ENCODE measurements at places on chromosomes 5 and 9.
A peak's percentile ranks its signal among the peaks of the same experiment; 100 is the strongest.

DNA sequence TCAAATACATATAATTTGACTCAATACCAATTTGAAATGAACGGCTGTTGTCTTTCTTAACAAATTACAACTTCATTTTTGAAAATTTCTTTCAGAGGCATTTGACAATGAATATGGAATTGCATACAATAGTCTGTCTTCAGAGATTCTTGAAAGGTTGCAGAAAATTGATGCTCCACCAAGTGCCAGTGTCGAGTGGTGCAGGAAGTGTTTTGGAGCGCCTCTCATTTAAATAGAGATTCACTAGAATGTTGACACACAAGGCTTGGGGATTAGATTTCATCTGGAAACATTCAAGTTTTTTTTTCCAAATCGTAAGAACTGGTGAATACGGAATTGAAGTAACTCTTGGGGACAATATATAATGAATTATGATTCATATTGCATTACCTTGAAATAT, 8.1 kb downstream of the RPS6 start:
- DNase-seq = no peak

- no peak for DNase-seq
Observed at GRCh38 chr5:76805821-76806505, 12.9 kb upstream of the F2RL1 start.

GRCh38 chr5:17828681-17829080, 194.4 kb downstream of the TAF11L14 start:
- DNase-seq = no peak

DNA sequence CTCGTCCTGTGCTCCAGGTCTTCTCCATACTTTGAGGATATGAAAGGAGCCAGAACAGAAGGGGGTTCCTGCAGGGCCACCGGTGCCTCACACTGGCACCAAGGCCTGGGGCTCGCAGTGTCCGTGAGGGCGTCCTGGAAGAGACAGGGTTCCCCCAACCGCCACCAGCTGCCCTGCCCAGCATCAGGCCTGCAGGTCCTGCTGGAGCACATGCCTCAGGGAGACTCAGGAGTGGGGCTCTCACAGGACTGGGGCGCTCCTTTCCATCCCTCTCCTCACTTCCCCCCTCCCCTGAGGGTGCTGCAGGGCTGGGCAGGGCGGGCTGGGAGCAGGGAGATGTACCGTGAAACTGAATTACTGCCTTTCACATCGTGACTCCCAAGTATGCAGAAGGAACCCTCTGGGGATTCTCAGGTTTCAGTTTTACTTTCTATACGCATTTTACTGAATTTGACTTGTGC, 31.7 kb downstream of the CEP72 start:
- DNase-seq = no peak

GRCh38 chr9:14314929-14315874, 1.3 kb upstream of the NFIB start:
- peak; percentile 96 for DNase-seq

DNA sequence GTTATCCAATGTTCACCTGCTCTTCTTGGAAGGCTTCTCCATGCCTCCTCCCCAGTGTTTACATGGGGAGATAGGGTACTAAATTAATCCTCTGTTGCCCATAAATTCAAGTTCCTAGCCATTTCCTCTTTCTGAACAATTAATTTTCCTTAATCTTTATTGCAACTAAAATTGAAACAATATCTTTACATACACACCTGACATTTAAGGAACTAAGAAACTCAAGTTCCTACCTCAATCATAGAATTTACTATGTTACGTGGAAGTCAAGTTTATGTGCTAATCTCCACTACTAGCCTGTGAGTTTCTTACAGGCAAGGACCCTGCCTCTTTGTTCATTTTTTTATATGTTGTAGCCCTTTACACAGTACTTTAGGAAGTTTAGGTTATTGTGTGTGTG, 10.1 kb upstream of the ADRB2 start:
- no peak for DNase-seq

DNA sequence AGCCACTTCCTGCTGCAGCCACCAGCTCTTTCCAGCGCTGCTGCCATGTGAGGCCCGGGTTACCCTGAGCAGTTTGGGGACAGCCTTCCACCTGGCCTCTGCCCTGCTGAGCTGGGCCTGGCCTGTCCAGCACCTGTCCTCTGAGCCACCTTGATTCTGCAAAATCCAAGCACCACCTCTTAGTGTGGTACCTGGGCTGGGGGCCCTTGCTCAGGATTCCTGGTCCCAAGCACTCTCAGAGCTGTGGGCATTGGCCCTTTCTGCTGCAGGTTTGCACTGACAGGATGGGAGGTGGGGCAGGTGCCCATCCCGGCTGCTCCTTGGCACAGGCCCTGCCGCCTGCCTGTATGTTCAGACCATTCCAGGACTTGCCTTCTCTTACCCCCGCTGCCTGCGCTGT, 309.2 kb upstream of the IRX4 start:
- no peak for DNase-seq

GRCh38 chr5:83337453-83338035, 134.0 kb upstream of the VCAN start:
- DNase-seq = no peak

GRCh38 chr5:56262279-56262678, 29.1 kb upstream of the ANKRD55 start:
- DNase-seq = no peak

DNA sequence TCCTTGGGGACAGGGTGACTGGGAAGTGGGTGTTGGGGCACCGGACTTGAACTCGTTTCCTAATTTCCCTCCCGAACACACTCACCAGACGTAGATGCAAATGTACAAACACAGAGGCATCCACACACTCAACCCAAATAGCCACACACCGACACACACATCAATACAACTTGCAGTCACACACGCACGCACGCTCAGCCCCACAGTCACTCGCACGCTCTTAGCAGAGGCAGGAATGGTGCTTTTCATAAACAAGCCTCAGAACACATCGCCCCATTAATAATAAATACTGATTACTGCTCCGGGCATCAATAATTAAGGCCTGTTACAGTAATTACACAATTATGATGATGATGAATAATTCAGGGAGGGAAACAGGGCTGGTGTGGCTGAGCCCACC, 5.7 kb downstream of the BARHL1 start:
- DNase-seq = no peak

GRCh38 chr5:93117751-93118531, 463.1 kb downstream of the NR2F1-AS1 start:
- DNase-seq = no peak

- no peak for DNase-seq
Observed at GRCh38 chr9:76374783-76375559, 19.3 kb downstream of the RFK start.

DNA sequence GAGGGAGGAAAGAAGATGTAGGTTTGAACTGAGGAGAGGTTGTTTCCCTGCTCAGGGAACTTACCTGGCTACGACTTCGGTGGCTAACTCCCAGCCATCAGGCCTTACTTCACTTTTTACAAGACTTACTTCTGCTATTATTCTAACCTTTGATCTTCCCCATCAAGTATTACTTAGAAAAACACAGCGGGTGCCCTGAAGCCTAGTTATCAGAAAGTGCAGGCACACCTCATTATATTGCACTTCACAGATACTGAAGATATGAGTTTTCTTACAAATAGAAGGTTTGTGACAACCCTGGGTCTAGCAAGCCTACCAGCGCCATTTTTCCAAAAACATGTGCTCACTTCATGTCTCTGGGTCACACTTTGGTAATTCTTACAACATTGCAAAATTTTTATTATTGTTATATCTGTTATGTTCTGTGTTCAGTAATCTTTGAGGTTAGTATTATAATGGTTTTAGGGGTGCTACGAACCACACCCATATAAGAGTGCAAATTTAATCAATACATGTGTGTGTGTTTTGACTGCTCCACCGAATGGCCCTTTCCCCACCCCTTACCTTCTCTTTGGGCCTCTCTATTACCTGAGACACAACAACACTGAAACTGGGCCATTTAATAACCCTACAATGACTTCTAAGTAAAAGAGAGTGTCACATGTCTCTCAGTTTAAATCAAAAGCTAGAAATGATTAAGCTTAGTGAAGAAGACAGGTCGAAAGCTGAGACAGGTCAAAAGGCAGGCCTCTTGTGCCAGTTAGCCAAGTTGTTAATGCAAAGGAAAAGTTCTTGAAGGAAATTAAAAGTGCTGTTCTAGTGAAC, 2102.7 kb upstream of the WWC1 start:
- DNase-seq = no peak

DNA sequence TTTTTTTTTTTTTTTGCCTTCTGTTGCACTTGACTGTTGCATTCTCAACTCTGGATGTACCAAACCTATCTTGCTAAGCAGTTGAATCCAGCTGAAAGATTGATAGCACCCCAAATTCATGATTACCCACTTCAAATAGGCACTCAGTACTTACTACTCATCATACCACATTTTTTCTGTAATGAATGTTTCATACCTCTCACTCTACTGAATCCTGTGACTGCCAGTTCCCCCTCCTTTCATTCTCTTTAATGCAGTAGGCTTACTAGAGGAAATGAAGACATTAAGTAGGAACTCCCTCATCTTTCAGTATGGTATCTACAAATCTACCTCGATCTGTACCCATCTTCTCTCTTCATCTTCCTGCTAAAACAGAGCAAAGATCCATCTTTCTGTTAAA, 6.8 kb downstream of the INVS start:
- DNase-seq = no peak

DNA sequence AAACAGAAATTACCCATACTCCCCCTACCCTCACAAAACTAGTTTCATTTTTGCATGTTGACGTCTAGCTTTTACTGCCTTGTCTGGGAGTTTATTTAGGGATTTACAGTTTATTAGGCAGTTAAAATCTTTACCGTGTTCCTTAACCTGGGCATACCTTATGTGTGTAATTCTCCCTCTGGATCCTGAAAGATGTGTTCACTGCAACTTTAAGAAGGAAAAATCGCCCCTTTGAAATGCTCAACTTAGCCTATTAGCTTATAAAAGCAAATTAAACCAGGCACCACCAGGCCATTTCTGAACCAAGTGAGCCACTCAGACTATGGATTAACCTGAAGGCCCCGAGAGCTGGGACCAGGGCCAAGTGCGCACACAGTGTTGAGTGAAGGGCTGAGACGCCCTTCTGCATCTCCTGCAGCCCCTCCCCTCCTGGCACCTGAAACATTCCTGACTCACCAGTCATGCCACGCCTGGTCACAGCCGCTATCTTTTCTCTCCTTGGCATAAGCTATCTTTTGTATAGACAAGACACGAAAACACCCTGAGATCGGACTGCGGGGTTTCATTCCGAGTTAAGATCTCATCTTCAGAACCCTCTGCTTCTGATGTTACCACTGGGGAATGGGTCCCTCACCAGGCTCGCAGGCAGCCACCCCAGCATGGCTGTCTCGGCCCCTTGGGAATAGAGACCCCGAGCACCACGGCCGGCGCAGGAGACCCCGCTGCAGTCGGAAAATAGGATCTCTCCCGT, 111.9 kb downstream of the ROR2 start:
- peak; percentile 70 for DNase-seq

- no peak for DNase-seq
Observed at GRCh38 chr5:91906027-91906426, 522.9 kb upstream of the ARRDC3 start.

GRCh38 chr9:18020121-18020745, 441.4 kb downstream of the SH3GL2 start:
- no peak for DNase-seq

DNA sequence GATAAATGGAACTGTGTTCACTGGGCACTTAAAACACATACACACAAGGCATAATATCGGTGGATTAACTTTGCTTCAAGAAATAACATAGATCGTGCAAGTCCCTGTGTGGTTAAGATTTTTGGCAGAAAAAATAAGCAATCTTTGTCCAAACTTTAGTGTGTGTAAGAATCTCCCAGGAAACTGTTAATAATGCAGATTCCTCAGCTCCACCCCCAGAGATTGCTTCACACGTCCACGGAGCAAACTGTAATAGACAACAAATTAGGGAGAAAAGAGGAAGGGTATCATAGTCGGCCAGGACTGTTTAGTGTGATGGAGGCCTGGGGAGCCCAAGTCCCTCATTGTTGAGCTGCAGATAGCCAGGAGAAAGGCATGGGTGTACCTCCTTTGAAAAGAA, 84.8 kb downstream of the PJA2 start:
- no peak for DNase-seq
